Panc1 (cell line): ENCODE measurements at places on chromosomes 11 and 22. TPM values are rescaled to one million over a fixed set of nuclear protein-coding genes. Genes with fewer than 3 reads are reported as not detected.

GRCh38 chr11:76209973-76210930 is 4.0 kb upstream of the WNT11 start:
- no peak for DNase-seq

GRCh38 chr11:36306888-36307287 is 10.8 kb downstream of the PRR5L start:
- DNase-seq, result no peak

- no peak for DNase-seq
Observed at GRCh38 chr11:65489706-65490320, 9.0 kb upstream of the MALAT1 start.

GRCh38 chr11:115477410-115477809 is 26.8 kb downstream of the CADM1 start:
- no peak for DNase-seq

GRCh38 chr11:12143461-12144258 is 33.3 kb downstream of the MICAL2 start:
- no peak for DNase-seq

VSIG10L2 gene
- not detected for total RNA-seq

GRCh38 chr11:45658292-45658991 is 7.0 kb downstream of the CHST1 start:
- no peak for DNase-seq

CDC45 gene
- total RNA-seq, result 26.1 TPM

ACR gene
- 0.21 TPM for total RNA-seq

CRYBA4 gene
- not detected for total RNA-seq

GRCh38 chr22:45291061-45291930 is 6.5 kb downstream of the UPK3A start:
- DNase-seq, result no peak

- no peak for DNase-seq
Observed at GRCh38 chr11:15276621-15277020, 161.9 kb downstream of the INSC start.

GRCh38 chr22:38881464-38881871 is 9.5 kb upstream of the CBX6 start:
- DNase-seq, result no peak

FXYD6 gene
- 0.54 TPM for total RNA-seq

POLDIP3 gene
- 46.6 TPM for total RNA-seq

LMO2 gene
- 0.64 TPM for total RNA-seq

GRCh38 chr11:131762346-131763110 is 392.1 kb downstream of the NTM start:
- DNase-seq, result no peak

DNA sequence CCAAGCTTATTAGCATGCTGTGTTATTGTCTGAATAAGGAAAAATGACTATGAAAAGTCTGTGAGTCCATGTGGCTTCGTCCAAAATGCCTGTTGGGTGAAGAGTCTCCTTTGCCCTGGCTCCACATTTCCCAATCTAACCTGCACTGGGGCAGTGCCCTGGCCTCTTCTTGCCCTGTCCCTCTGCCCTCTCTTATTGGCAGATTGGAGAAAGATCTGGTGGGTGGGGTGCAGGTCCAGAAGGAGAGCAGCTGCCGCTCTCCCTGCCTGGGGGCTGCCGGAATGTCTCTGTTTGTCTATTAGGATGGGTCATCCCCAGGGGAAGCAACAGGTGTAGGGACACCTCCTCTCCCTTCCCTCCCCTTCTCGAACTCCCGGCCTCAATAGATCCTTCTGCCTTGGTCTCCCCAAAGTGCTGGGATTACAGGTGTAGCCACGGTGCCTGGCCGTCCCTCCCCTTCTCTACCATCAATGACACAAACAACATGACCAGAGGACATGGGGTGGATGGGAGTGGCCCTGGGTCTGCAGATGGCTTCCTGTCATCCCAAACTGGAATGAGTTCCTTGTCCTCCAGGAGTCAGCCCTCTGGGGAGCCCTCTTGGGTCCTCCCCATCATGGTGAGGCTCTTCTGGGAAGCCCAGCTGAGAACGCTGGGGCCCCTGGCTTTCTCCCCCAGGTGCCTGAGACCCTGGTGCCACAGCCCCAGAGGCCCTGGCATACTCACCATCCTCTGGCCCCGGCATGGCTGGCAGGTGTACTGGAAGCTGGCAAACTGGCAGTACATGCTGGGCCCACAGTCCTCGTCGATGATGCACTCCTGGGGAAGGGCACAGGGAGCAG is 40.5 kb downstream of the DKK3 start:
- DNase-seq, result no peak

BDNF gene
- total RNA-seq, result 0.36 TPM

- DNase-seq, result no peak
Observed at GRCh38 chr11:18010977-18011586, 1.8 kb downstream of the SERGEF start.

OR51B2 gene
- not detected for total RNA-seq
